ENCODE measurements at places on chromosomes 7 and 10. TPM values are rescaled to one million over a fixed set of nuclear protein-coding genes. Genes with fewer than 3 reads are reported as not detected.

- no peak for DNase-seq
Observed at GRCh38 chr7:6614953-6615722, at the start of gene ZNF853. ZNF853 (plus strand) TSS chr7:6615610; CDS start chr7:6616175, 565 bp downstream.

DNA sequence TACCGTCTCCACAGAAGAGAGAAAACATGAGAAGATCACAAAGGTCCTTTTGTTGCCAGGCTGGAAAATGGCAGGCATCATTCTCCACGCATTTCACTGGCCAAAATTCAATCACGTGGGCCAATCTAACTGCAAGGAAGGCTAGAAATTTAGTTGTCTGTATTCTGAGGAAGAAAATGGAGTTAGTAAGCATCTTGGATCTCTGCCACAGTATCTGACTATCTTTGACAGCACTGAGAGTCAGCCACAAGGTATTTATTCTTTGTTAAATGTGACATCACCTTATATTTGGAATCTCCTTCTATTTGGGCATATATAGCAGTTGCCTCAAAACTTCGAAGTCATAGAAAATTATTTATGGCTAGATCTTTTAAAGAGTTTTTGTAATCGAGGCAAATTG is 213.9 kb downstream of the NSUN6 start:
- no peak for DNase-seq

- DNase-seq: no peak
Observed at GRCh38 chr7:50970092-50970491, 187.4 kb upstream of the GRB10 start.

- no peak for DNase-seq
Observed at GRCh38 chr10:69500864-69501468, 49.7 kb downstream of the TSPAN15 start.

- DNase-seq: no peak
Observed at GRCh38 chr10:113709221-113709838, 29.6 kb downstream of the CASP7 start.

DNA sequence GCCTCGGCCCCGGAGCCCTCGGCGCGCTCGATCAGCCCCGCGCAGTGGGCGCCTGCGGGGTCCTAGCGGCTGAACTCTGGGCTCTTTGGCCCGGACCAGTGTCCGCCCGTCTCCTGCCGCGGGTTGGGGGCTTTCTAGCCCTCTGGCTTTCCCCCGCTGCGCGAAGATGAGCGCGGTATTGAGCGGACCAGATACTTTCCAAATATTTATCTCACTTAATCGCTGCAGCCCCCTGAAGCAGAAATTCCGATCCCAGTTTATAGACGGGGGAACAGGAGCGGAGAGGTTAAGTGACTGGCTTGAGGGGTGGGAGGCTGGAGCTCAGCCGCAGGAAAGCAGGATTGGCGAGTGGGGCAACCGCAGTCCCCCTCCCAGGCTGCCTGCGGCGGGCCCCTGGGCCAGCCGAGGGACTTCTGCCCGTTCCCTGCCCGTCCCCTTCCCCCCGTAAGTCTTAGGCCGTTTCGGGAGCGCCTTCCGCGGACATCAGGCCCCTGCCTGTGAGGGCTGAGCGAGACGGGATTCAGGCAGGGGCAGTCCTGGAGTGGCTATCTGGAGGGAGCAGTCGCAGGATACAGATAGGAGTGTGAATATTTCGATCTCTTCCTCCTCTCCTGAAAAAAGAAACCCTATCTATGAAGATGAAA is 565 bp downstream of the STRIP2 start:
- DNase-seq: no peak

GRCh38 chr10:27696466-27696865 is 49.2 kb downstream of the MKX start:
- no peak for DNase-seq

GRCh38 chr7:13731643-13732042 is 257.8 kb downstream of the ETV1 start:
- no peak for DNase-seq

The MAT1A gene
- total RNA-seq: 1.6 TPM

The CTAGE4 gene
- 6.0 TPM for total RNA-seq

The NKX2-3 gene
- total RNA-seq: not detected

All from HCT116 (cell line).